ENCODE measurements at places on chromosomes 7 and 10.

DNA sequence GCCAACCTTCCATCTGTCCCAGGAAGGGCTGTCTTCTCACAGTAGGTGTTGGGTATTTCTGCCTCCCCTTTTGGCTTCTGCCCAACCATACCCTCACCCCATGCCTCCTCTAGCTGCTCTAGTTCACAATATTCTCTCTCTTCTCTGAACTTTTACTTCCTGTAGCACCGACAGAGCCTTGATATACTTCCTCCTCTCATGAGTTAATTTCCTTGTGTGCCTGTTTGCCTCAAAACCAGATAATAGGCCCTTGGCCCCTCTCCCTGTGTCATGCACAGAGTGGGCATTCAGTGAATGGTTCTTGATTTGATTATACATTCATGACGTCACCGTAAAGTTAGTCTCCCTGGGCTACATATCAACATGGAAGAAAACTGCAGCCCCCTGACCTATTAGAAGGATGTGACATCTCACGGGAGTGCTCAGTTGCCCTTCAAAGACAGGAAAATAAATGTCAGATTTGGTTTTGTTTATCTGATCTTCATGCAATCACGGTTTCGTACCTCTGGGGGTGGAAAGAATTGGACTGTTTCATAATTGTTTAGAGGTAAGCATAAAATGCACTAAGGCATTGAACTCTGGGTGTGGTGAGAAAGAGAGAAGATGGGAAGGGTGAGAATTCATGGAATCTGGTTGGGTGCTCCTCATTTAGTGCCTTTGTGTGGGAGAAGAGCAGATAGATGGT, 127.7 kb downstream of the ITIH5 start:
- DNase-seq, result no peak

DNA sequence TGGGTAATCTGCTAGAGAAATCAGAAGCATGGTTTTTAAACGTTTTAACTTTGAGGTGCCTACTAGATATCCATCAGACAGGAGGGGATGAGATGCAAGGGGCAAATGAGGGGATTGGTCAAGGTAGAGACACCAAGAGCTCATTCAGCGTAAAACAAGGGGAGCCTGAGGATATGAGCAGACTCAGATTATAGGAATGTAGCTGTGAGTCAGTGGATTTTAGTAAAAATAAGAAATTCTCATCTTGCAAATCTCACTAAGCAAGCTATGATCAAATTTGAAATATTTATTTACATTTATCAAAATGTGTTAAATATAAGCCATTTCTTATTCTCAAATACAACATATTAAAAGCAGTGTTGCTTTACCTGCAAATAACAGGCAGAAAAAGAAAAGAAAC, 21.4 kb upstream of the TFEC start:
- no peak for DNase-seq

- DNase-seq, result no peak
These were observed 164.0 kb upstream of the ASAH2 start for GRCh38 chr10:50415292-50415691.

DNA sequence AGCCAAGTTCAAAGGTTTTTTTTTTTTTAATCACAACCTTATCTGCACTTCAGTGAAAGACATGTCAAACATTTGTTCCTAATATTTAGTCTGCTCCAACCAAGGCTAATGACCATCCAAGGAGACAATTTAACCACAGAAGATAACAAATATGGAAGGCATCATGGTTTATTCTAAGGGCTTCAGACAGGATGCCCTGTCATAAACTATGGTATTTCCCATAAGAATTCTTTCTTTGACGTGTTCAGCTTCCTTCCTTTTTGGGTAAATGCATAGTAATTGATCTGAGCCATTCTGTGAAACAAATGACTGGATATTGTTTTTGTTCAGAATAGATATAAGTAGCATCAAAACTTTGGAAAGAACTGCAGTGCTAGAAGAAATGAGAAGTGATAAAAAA, 326.5 kb upstream of the AOAH start:
- peak; percentile 44 for DNase-seq

DNA sequence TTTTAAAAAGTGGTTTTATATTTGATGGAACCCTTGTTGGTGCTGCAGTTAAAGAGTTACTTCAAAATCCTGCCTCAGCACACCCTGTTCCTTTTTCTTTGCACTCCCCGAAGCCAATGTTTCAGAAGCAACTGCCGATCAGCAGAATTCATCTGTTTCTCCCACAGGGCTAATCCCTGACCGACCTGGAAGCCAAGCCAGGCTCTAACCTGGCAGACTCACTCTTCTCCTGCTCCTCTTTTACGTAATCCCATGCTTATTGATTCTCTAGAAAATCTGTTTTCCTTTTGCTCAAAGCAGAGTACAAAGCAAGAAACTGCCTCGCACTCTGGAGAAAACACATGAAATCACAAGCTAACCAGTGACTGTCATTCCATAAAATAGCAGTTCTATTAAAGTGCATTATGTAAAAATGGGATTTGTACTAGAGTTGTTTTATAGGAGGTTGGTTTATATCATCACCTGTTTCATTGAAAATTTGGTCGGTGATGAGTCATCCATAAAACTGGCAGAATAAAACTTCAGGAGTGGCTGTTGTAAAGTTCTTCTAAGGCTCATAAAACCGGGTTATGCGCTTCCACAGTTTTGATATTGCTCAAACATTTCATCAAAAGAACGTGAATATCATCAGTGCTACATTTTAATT, 99.9 kb downstream of the CNTNAP2 start:
- no peak for DNase-seq

DNA sequence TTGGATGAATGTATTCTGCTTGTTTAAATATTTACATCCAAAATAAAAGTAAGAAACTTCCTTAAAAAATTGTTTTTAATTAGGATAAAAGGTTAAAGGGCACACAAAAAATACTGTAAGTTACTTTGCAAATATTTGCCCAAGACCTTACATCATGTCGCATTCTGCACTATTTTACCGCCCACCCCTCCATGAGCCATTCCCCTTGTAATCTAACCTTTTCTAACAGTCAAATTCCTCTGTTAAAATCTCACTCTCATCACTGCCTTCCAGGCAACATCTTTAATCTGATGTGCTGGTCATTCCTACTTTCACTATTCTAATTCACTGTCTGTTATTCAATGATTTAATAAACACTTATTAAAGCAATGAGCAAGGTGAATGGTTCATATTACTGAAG, 23.2 kb downstream of the TSPAN12 start:
- no peak for DNase-seq

- peak; percentile 36 for DNase-seq
These were observed 44.0 kb downstream of the AASS start for GRCh38 chr7:122100021-122100420.

GRCh38 chr10:29669149-29669548, 34.4 kb upstream of the SVIL start:
- DNase-seq, result peak; percentile 83

- DNase-seq, result no peak
These were observed 32.4 kb downstream of the BLNK start for GRCh38 chr10:96238646-96239623.

- no peak for DNase-seq
These were observed 246.2 kb downstream of the CCDC7 start for GRCh38 chr10:32692174-32692573.

DNA sequence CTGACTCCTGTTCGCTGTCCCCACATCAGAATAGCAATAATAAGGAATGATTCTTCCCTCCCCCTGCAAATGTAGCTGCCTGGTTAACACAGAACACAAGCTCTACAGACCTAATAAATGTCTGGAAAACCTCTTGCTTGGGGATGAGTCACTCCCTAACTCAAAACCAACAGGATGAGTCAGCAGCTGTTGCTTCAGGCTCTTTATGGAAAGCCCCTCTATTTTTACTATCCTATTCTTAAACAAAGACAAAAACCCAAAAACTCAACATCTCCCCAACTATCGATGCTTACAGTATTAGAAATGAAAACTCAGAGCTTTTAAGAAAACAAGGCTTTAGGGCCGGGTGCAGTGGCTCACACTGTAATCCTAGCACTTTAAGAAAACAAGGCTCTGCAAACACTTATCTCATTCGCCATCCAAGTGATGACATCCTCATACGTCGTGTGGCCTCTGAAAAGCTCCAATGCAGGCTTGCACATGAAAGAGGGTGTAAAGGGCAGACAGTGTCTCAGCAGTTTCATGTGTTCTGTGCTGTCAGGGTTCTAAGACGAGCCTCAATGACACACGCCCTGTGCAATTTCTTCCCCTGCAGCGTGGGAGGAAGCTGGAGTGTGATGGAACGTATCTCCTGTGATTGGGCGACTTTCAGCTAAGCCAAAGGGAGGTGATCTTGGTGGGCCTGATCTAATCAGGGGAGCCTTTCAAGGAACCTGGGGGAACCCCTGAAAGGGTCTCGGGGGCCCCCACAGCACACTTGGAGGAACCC, 70.1 kb downstream of the AMZ1 start:
- DNase-seq, result peak; percentile 90
